ENCODE measurements at places on chromosomes 5 and 9.

DNA sequence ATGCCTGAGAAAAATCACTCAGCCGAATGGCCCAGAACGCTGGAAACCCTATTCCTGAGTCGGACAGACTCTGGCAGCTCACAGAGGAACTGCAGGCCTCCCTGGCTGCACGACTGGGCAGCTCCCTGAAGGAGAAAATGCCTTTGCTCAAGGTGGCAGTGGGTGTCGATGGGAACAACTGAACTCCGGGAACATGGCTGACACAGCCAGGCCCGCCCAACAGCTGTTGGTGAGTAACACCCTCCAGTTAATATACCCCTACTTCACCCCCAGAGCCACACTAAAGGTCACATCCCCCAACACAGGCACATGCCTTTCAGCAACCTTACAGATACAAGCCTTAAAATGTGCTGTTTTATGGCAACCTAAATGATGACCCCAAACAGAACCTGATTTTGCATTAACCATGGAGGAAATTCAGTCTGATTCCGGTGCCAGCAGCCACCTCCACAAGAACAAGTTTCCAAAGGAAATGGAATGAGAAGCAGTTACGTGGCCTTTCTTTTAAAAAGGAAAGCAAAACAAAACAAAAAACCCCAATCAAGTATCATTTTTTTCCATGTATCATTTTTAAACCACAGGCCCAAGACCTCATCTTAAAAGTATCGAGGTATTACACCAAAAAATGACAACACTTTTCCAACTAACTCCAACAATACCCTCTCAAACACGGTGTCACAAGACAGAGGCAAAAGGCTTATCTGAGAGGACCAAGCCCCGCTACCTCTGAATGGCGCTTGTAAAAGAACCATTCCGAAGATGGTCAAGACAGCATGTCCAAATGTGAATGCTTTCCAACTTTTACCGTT lies 3.1 kb downstream of the KLF9 start:
- DNase-seq = no peak

DNA sequence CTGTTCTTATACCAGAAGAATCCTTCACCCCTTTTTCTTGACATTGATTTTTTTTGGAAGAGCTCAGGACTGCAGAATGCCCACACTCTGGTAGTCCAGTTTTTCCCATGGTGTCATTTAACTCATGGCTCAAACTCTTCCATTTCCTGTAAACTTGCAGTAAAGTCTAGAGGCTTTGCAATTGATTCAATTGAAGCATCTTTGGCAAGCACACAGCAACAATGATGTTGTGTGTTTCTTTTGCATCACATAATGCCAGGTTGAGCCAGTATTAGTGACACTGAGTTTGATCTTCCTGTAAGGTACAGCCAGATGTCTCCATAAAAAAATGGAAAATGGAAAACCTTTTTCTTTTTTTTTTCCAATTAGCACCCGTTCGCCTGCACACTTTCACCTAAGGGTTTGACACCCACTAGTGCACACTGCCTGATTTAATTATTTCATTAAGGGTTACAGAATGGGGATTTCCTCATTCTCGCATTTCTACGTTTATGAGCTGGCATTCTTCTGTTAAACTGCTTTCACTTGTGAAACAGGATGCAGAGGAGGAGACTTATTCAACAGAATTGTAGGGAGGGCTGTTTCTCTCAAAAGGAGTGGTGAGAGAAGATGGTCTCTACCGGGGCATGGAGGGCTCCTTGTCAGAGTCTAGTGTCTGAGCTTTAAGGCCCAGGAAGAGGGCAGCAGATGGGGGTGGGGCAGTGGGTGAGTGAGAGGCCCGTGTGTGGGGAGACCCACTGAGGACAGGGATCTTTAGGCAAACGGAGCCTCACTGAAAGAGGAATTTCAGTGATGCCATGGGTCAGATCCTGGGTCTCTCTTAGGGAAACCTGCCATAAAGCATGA lies 2.2 kb upstream of the S1PR3 start:
- DNase-seq = no peak

GRCh38 chr5:149886060-149886459 lies 58.5 kb downstream of the PDE6A start:
- no peak for DNase-seq

DNA sequence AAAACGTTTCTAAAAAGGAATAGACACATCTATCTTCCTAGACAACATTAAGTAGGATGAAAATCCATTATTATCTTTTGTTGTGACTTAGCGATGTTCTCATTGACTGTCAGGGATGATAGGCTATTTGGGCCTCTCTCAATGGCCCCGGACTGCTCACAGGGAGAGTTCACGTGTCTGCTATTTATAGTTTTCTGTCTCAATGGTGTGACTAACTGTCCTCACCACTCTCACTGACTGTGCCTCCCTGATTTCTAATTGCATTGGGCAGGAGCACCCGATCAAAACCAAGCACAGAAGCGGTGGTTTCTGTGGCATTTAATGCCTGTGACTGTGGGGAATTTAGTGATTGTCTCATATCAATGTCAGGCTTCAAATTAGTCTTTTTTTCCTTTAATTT lies 286.7 kb upstream of the KLF9 start:
- no peak for DNase-seq

GRCh38 chr5:103036601-103037000 lies 83.3 kb downstream of the GIN1 start:
- no peak for DNase-seq

GRCh38 chr9:99803694-99804093 lies 18.0 kb upstream of the NR4A3 start:
- no peak for DNase-seq

DNA sequence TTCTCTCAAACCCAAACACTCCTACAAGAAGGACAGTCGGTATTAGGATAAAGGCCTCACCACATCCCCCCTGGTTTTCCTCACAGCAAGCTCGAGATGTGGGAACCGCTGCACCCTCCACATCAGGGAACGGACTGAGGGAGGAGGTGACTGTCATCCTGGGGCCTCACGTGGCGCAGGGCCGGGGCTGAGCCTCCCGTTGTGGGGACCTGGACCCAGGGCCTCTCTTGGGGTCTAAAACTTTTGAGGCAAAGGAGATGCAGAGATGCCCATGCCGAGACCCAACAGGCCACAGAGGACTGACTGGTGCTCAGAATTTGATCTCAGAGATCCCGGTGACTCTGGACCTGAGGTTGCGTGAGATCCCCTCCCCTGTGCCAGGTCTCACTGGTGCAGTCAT lies 72.7 kb downstream of the MRPL36 start:
- no peak for DNase-seq

DNA sequence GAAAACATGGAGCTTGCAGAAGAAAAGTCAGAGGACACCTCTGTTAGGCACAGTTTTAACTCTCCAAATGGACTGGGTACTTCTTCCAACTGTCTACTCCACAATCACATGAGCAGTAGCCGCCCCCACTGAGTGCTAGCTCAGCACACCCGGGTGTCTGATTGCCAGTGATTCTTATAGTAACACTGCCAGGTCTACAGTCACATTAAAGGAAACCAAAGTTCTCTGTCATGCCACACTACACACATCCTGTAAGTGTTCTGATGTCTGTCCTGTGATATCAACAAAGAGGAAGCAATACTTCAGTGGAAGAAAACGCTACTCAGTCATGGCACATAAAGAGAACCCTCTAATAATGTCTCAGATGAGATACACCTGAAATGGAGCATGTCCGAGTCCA lies at the start of gene HAVCR2:
Gene HAVCR2 (minus strand): TSS at position 69 of the 400 bp plus-strand sequence. CDS start 61 bp downstream, at position 8.
- DNase-seq = no peak

DNA sequence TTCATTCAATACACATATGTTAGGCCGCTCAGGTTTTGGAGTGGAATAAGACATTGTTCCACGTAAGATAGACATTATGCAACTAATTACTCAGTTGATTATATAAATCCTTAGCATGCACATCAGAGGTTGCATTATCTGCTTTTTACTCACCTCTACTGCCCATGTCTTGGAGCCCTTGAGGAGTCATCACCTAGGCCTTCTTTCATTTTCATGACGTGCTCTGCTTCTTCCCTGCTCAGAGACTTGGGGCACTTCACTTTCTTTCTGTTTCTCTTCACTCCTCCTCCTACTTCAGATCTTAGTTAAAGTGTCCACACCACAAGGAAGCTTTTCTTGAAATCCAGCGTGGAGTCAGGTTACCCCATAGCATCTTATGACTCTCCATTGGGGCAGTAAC lies 241.1 kb downstream of the TLR4 start:
- DNase-seq = no peak

GRCh38 chr9:71446473-71447411 lies 321.6 kb downstream of the CEMIP2 start:
- no peak for DNase-seq

Measured in activated CD8-positive, alpha-beta memory T cell treated with anti-CD3 and anti-CD28 coated beads for 1 hour (primary cell).